Femur (tissue), 1 donor: ENCODE measurements at places on chromosomes 1 and 21.

DNA sequence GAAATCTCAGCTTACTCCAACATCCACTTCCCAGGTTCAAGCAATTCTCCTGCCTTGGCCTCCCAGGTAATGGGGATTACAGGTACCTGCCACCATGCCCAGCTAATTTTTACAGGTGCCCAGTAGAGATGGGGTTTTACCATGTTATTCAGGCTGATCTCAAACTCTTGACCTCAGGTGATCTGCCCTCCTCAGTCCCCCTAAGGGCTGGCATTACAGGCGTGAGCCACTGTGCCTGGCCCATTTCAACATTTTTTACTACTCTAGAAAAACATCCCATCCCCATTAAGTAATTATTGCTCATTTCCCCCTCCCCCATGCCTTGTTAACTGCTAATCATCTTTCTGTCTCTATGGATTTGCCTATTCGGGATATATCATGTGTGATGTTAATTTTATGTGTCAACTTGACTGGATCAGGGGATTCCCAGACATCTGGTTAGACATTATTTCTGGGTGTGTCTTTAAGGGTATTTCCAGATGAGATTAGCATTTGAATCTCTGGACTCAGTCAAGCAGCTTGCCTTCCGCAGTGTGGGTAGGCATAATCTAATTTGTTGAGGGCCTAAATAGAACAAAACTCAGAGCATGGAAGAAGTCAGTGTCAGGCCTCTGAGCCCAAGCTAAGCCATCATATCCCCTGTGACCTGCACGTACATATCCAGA, 33.0 kb upstream of the ZBTB8B start:
- no peak for DNase-seq

DNA sequence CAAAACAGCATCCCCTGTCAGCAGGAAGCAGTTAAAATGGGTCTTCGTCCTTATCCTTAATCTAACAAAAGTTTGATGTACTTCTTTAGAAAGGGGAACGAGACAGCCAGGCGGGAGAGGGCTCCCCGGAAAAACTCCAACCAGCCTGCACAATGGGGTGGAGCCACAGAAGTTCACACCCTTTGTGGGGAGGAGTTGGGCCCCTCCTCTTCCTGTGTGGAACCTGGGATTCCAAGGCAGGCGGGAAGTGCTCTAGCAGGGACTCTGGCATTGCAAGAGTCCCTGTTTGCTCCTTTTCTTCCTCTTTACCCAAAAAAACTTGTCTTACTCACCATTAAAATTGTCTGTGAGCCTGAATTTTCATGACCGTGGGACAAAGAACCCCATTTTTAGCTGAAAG, 47.7 kb downstream of the FCRL5 start:
- no peak for DNase-seq

DNA sequence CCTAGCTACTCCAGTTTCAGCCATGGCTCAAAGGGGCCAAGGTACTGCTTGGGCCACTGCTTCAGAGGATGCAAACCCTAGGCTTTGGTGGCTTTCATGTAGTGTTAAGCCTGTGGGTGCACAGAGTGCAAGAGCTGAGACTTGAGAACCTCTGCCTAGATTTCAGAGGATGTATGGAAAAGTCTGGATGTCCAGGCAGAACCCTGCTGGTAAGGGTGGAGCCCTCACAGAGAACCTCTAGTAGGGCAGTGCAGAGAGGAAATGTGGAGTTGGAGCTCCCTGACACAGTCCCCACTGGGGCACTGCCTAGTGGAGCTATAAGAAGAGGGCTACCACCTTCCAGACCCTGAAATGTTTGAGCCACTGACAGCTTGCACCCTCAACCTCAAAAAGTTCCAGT, 16.2 kb downstream of the RIIAD1 start:
- no peak for DNase-seq

- DNase-seq = no peak
These were observed 83.3 kb upstream of the COL24A1 start for GRCh38 chr1:86239894-86240293.

DNA sequence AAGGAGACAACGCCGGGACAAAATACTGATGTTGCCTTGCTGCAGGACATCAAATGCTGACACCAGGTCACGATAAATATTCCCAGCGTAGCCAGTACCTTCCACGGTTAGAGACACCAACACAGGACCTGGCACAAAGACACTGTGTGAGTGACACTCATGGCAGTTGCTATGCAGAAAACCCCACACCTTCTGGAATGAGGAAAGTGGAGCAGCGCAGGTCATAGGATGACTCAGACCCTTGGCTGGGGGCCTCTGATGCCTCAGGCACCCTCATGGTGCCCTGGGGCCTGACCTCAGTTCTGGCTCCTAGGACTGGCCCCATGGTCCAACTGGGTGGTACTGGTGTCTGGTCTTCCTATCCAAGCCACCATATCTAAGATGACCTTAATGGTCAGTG, 7.0 kb downstream of the DCST2 start:
- no peak for DNase-seq

GRCh38 chr21:28754862-28755261, 237.8 kb downstream of the LTN1 start:
- no peak for DNase-seq

DNA sequence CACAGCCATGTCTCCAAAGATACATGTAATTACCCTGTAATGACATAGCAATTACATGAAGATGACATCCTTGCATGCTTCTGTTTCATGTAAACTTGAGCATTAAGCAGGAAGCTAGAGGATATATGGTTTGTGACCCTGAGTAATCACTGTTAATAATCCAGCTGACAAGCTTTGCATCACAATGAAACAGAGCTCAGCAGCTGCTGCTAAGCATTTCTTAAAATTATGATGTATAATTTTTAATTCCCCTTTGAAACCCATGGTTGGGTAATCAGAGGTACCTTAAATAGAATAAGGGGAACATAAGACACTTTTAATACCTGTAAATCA, 293.5 kb downstream of the NTNG1 start:
- no peak for DNase-seq

GRCh38 chr1:47918257-47918867, 78.8 kb downstream of the TRABD2B start:
- DNase-seq = no peak

GRCh38 chr1:203089001-203089650, 3.3 kb upstream of the MYOG start:
- DNase-seq = no peak

DNA sequence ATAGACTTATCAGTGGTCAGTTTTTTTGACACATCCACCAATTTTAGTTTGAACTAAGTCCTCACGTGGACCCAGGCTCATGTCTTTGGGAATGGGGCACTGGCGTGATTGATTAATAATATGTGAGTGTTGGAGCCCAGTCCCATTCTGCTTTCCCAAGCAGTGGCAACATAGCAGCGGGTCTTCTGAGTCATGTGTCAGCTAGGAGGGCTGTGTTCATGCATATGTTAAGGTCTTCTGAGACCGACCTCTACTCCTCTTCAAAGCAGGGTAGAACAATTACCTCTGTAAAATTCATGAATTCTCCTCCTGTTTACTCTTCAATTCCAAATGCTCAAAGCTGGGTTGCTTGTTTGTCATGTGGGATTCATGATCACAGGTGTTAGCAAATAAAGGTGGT, 291.3 kb downstream of the CAMTA1 start:
- no peak for DNase-seq
